ENCODE measurements at places on chromosomes 5 and 9. TPM values are rescaled to one million over a fixed set of nuclear protein-coding genes. Genes with fewer than 3 reads are reported as not detected.
A peak's percentile ranks its signal among the peaks of the same experiment; 100 is the strongest.

GRCh38 chr9:92978345-92978875, 31.1 kb downstream of the FGD3 start:
- no peak for DNase-seq

- peak; percentile 50 for DNase-seq
These were observed 265.8 kb upstream of the TRPC7 start for GRCh38 chr5:136631186-136631585.

DNA sequence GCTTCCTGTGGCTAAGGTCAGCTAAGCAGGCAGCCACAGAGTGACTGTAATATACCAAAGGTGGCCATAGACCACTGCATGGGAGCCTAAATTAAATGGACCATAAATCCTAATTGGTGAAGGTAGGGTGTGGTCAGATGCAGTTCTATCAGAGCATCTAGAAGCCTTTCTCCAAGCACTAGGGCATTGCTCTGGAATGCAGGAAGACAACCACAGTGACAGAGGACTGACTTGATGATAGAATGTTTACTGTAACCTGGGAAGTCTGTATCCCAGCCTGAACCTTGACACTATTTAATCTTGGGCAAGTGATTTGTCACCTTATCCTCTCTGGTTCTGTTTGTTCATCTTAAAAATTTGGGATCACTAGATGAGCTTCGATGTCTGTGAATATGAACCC, 2.3 kb downstream of the FBXO38 start:
- peak; percentile 6 for DNase-seq

- DNase-seq, result no peak
These were observed 7.0 kb downstream of the PDCL start for GRCh38 chr9:122821278-122821943.

GRCh38 chr5:120400356-120400755, 63.7 kb upstream of the PRR16 start:
- DNase-seq, result no peak

FOXD4L5 gene
- not detected for total RNA-seq

- no peak for DNase-seq
These were observed 621.0 kb upstream of the ADAMTS16 start for GRCh38 chr5:4518903-4519672.

DNA sequence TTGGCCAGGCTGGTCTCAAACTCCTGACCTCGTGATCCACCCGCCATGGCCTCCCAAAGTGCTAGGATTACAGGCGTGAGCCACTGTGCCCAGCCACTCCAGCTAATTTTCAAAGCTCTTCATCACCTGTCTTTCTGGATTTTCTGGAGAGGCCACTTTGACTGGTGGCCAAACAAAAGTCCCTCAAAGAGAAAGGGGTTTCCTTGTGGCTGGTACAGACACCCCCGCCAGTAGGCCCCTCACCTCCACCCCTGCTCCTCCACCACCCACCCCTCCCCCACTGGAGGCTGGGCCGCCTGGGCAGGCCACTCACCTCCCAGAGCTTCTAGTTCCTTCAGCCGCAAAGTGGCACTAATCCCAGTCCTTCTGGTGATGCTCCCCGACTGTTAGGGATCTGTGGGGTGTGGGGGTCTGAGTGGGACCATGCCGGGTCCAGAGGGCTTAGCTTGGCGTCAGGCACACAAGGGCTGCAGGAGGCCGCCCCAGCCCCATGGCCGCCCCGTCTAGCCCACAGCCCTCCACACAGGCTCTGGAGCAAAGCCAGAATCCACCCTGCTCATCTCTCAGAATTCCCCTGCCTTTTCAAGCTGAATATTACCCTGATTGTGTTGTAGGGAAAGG, 182.0 kb upstream of the IER5L start:
- no peak for DNase-seq

DNA sequence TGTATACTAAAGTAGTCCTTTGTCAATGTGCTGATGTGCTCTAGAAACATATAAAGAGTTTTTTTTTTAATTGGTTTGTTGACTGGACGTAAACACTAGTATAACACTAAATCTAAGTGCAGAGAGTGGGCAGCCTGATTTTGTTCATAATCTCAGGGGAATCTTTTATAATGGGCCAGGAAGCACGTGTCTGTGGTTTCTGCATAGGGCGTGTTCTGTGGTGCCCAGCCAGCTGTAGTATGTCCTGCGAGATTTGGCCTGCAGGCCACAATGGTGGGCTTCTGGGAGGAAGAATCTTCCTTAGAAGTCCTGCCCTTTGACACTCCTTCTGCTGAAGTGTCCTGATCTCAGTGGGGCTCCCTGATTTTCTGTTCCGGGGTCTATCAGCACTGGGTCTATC, 49.0 kb upstream of the DHFR start:
- no peak for DNase-seq
